ENCODE measurements at places on chromosomes 11 and 22. TPM values are rescaled to one million over a fixed set of nuclear protein-coding genes. Genes with fewer than 3 reads are reported as not detected.

ARVCF gene
- total RNA-seq = 5.4 TPM

ARL2 gene
- 88.5 TPM for total RNA-seq

GRAP2 gene
- total RNA-seq = 2.2 TPM

TSKU gene
- total RNA-seq = 23.5 TPM

PPP6R3 gene
- 90.0 TPM for total RNA-seq

MS4A14 gene
- not detected for total RNA-seq

ART5 gene
- total RNA-seq = not detected

CELSR1 gene
- 12.5 TPM for total RNA-seq

APOA5 gene
- total RNA-seq = not detected

BCO2 gene
- total RNA-seq = 0.37 TPM

FUT4 gene
- 0.67 TPM for total RNA-seq

TH gene
- not detected for total RNA-seq

SGSM1 gene
- 0.03 TPM for total RNA-seq

ZC3H12C gene
- 8.9 TPM for total RNA-seq

PLEKHB1 gene
- 48.5 TPM for total RNA-seq

SLC6A5 gene
- total RNA-seq = not detected

SMC1B gene
- 0.16 TPM for total RNA-seq

FAM83F gene
- not detected for total RNA-seq

CD3G gene
- not detected for total RNA-seq

GSTT2 gene
- total RNA-seq = not detected

BRSK2 gene
- total RNA-seq = 4.5 TPM

SCGB1D1 gene
- not detected for total RNA-seq

NAALADL1 gene
- total RNA-seq = not detected

ZBTB16 gene
- not detected for total RNA-seq

ANO9 gene
- not detected for total RNA-seq

Measured in SK-MEL-5 (cell line).